ENCODE measurements at places on chromosomes 7 and 10.
A peak's percentile ranks its signal among the peaks of the same experiment; 100 is the strongest.

DNA sequence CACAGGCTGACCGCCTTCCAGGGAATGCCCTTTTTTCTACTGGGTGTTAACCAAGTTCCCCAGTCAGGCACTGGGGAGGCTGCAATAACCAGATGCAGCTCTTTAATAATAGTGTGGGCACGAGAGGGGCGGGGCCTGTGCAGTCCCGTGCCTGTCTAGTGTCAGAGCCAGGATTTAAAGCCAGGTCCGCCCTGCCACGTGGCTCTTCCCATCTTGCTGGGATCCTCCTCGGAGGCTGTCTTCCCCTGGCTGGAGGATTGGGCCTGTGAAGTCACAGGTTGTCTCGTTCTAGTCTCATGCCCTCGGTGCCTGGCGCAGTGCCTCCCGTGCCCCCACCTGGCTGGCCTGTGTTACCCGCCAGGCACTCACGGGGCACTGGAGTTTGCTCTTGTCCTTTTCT lies 25.2 kb downstream of the TMEM120A start:
- no peak for DNase-seq

- DNase-seq, result no peak
Observed at GRCh38 chr7:87223666-87224065, 4.1 kb upstream of the TMEM243 start.

GRCh38 chr10:63554657-63555056 lies 33.5 kb downstream of the REEP3 start:
- DNase-seq, result peak; percentile 61

DNA sequence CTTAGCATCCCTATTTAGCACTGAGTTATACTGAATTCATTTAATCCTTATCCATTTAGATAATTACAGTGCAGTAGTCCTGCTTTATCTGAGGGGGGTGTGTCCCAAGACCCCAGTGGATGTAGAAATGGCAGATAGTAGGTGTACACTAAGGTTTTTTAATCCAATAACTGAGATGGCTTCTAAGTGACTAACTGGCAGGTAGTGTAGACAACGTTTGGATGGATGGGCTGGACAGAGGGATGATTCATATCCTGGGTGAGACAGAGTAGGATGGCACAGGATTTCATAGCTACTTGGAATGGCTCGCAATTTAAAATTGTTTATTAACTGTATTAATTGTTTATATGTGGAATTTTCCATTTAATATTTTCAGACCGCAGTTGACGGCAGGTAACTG lies 295.6 kb downstream of the CCDC3 start:
- no peak for DNase-seq

DNA sequence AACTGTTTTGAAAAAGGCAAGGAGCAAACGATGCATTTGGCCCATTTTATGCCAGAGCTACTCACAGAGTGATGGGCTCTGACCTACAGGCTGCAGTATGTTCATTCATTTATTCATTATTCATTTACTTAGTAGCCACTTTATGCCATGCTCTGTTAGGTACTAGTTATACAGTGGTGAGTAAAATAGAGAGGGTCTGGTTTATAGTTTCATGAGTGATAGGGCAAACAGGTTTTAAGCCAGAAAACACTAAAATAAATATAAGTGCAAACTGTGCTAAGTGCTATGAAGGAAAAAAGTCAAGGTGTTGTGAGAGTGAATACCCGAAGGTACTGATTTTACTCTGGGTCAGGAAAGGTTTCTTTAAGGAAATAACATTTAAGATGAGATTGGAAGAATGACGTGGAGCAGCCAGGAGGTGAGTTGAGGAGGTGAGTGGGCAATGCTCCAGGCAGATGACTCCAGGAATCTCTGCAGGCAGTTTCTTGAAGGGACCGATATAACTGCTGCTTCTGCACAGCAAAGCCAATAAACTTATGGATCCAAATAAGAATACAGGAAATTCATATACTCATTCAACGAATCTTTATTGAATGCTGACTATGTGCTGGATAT lies 56.9 kb upstream of the FAM133B start:
- DNase-seq, result no peak

DNA sequence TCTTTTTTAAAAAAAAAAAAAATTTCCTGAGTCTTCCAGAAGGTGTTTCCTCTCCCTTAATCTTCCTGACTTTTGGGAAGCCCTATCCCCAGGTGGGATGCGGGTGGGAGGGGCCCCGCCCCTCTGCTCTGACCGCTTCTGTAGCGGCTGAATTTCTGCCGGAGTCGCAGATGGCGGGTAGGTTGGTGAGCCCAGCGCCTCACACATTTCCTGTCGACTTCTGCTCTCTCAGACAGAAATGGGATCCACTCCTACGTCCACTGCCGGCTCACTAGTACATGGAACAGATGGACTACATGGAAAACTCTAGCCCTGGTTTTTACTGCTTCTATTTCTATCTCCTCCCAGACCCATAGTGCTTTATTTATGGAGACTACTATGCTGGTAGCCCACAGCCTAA lies 90.9 kb downstream of the NEUROD6 start:
- DNase-seq, result no peak

- DNase-seq, result peak; percentile 63
Observed at GRCh38 chr10:88157981-88158465, 294.6 kb downstream of the PTEN start.

GRCh38 chr7:30080818-30081217 lies 52.6 kb downstream of the PLEKHA8 start:
- no peak for DNase-seq

- no peak for DNase-seq
Observed at GRCh38 chr7:130079846-130080394, 9.6 kb downstream of the KLHDC10 start.

DNA sequence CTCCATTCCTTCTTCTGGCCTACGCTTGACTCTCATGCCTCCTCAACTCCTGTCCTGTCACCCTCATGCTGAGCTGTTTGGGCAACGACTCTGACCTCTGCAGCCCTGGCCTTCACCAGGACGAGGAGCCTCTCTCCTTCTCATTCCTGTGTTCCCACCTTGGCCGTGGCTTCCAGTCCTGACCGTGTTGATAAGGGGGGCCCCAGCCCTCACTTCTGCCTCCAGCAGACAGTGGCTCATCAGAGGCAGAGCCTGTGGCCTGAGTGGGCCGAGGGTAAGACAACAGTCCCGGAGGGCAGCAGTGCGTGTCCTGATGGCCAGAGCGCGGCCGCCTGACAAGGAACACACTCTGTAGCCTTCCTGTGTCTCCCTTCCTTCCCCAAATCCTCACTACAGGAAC lies 61.7 kb upstream of the UBE3C start:
- no peak for DNase-seq

DNA sequence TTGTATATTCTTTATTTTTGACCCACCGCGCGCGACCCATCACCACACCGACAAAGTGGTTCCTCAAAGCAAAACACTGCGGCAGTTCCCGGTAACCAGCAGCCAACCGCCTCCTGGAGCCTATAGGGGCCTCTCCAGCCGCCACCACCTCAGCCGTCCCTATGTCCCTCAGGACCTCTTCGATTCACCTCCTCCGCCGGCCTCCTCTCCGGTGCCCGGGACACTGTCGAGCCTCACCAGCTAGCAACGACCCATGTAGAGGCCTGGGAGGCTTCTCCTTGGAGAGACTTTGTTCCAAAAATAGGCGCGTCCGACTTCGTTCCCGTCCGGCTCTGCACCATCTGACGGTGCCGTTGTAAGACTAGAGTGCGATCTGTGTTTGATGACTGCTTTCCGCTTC lies 158.8 kb downstream of the HGF start:
- DNase-seq, result no peak

- DNase-seq, result no peak
Observed at GRCh38 chr10:113449006-113449695, 103.7 kb upstream of the HABP2 start.

DNA sequence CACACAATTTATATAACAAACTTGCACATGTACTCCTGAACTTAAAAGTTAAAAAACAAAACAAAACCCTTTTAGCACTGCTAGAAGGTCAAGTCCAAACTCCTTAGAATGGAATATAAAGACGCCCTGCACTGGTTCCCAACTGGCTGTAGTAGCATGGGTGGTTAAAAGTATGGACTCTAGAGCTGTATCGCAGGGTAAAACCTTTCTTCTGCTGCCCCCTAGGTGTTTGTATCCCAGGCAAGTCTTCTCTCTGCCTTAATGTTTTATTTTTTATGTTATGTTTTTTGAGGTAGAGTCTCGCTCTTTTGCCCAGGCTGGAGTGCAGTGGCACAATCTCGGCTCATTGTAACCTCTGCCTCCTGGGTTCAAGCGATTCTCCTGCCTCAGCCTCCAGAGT lies 35.2 kb downstream of the LSMEM1 start:
- DNase-seq, result no peak

GRCh38 chr10:97328646-97329453 lies 5.7 kb downstream of the FRAT2 start:
- DNase-seq, result no peak

DNA sequence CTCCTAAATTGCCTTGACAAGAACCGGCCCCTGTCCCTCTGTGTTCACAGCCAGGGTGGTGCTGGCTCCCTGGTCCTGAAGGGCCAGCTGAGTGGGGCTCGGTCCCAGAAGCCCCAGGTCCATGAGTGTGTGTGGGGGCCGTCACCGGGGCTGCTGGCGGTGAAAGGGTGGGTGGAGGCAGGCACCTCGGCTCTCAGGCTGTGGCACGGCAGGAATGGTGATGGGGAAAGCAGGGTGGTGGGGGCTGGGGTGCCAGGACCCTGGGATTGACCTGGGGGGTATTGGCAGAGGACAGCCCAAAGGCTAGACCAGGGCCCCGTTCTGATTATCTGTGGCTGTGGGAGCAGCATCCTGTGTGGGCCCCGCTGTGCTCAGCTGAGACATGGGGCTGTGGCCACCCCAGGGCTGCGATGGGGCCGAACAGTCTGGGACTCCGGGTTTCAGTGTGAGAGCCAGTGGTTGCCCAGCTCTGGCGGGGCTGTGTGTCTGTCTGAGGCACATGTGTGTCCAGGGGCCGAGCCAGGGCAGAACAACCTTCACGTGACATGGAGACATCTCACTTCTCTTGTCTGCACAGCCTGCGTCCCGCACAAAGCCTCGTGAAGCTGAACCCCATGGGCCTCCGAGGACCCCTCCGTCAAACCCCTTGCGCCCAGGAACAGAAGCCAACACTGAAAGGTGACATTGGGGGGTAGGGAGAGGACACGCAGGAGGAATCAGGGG lies 144.2 kb downstream of the ELFN1 start:
- no peak for DNase-seq

GRCh38 chr10:17883621-17884020 lies 68.1 kb upstream of the SLC39A12 start:
- no peak for DNase-seq

GRCh38 chr7:34054075-34054474 lies 148.7 kb downstream of the BMPER start:
- DNase-seq, result no peak

- no peak for DNase-seq
Observed at GRCh38 chr7:8113184-8113583, 144.6 kb downstream of the GLCCI1 start.
